ENCODE measurements at places on chromosomes 7 and 10.
A peak's percentile ranks its signal among the peaks of the same experiment; 100 is the strongest.

DNA sequence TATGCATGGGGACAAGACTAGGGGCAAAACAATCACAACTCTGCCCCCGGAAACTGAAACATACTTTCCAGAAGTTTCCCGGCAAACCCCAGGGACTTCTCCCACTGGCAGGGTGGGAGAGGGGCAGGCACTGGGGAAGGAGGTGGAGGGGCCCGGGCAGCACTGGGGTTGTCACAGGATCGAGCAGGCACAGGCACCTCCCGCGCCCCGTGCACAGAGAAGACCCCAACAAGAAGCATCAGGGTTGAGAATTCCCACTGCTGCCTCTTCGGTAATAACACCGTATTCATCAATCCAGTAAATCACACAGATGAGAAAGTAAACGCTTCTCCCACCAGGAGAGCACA is 490.5 kb downstream of the PTPRN2 start:
- DNase-seq: no peak

DNA sequence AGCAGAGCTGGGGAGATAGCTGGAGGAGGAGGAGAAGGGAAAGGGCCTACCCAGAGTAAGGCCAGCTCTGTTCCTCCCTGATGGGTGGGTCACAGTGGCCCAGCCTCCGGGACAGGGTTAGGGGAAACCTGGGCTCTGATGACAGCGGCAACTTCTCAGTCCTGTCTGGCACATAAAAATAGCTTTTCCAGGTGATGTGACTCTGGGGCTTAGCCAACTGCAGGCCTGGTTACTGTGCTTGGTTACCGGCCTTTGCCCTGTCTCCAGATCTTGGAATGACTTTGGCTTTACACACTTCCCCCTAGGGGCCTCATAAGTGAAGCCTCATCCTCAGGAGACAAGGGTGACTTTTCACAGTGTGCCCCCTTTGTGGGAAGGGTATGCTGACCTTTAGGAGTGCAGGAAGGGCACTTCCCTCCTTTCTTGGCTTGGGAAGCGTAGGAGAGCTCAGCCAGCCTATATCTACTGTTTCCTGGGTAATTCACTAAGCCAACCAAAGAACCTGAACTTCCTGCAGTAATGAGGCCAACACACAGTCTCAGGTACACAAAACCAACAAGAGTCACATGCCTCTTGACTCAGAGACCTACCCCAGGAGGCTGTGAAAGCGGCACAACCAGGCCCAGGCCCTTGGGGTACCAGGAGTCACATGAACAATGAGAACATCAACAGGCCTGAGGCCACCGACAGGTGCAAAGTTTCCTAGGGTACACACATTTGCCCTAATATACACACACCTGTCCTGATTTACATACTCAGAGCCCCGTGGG is 11.7 kb upstream of the HILPDA start:
- no peak for DNase-seq

DNA sequence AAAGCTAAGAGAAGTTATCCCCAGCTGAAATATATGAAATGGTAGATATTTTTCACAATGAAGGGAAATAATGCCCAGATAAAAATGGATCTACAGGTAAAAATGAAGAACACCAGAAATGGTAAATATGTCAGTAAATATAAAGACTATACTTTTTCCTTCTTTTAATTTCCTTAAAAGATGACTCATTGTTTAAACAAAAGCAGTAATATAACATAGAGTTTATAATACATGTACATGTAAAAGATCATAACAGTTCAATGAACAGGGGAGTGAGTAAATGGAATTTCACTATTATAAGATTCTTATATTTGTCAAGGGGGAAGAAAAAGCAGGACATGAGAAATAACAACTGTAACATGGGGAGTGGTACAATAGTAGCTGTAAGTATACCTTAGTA is 7.4 kb downstream of the POT1 start:
- DNase-seq: no peak

DNA sequence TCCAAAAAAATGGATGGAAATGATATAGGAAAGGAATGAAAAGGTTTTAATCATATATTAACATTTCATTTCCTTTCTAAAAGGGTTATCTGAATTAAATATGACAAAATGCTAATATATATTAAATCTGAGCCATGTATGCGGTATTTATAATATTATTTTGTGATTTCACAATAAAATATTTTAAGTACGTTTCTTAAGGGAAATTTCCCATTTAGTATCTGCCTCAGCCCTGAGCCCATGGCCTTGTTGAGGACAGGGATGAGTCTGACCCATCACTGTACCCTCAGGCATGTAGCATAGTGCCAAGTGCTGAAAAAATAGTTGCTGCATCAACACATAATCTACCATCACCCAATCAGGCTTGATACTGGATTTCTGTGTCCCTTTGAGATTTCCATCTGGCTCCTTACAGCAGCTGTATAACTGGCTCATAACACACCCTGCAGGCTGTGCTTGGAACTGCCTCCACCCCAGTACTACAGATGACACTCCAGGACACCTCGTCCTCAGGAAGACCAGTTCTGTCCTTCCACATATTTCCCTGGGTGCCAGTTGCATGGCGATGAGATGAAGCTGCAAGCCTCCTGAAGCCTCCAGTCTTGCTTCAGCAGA is 59.4 kb upstream of the ASAH2 start:
- peak; percentile 48 for DNase-seq

- no peak for DNase-seq
These were observed 139.0 kb downstream of the DOCK1 start for GRCh38 chr10:127044186-127044585.

DNA sequence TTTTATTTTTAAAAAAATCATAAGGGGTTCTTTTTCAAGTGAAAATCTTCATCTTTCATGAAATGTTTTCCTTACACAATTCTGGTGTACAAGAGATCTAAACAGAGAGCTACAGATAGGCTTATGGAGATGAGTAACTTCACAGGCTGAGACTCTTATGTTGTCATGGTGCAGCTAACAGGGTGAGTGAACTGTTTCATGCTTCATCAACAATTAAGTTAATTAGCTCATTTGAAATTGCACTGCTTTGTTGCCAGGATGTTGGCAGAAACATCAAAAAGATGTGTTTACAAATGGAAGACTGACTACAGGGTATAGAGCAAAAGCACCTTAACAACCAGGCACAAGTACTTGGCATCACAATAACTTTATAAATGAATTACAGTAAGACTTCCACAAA is 230.8 kb downstream of the FOXP2 start:
- DNase-seq: no peak

DNA sequence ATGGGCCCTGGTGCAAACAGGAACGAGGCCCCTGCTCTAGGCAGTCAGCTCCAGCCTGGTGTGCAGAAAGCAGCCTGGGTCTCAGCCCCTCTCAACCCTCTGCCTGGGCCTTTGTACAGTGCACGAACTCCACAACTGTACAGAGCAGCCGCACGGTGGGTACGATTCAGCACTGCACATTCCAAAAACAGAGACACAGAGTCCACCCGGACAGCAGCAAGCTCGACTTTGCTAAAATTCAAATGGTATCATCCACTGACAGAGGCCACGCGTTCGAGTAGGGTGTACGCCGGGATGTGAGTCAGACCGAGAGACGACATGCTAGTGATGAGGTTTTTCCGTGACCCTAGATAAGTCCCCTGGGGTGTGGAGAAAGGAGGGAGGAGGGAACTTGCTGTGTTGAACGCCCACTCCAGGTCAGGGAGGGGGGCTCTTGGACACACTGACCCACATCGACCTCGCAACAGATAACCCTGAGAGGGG is 65.6 kb upstream of the PDGFA start:
- DNase-seq: no peak

DNA sequence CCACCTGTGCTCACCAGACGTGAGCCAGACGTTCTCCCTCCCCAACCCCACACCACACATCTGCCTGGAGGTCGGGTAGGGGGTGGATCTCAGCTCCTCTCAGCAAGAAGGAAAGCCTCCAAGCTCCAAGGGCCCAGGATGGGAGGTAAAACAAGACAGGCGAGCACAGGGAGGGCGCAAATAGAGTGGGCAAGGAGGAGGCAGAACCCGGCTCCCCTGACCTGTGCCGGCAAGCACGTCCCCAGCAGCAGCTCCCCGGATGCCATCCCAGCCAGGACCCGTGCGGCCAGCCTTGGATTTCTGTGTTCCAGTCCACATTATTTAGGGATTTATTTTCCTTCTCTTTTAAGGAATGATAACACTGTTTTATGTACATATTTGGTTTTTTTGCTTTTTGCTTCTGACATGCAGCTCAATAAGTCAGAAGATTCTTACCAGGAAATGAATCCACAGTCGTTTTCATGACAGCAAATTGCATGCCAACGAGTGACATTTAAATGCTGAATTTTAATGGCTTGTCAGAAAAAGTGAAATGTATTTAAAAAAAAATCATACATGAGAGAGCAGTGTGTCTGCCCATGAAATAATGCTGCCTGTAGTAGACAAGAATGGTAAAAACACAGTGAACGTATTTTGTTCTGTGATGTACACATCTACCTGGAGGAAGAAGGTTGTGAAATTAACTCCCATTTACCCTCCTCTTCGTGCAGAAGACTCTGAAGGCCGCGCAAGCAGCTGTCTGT is 276.5 kb downstream of the PTPRN2 start:
- DNase-seq: no peak

- no peak for DNase-seq
These were observed 30.4 kb downstream of the PDLIM1 start for GRCh38 chr10:95260397-95260881.

DNA sequence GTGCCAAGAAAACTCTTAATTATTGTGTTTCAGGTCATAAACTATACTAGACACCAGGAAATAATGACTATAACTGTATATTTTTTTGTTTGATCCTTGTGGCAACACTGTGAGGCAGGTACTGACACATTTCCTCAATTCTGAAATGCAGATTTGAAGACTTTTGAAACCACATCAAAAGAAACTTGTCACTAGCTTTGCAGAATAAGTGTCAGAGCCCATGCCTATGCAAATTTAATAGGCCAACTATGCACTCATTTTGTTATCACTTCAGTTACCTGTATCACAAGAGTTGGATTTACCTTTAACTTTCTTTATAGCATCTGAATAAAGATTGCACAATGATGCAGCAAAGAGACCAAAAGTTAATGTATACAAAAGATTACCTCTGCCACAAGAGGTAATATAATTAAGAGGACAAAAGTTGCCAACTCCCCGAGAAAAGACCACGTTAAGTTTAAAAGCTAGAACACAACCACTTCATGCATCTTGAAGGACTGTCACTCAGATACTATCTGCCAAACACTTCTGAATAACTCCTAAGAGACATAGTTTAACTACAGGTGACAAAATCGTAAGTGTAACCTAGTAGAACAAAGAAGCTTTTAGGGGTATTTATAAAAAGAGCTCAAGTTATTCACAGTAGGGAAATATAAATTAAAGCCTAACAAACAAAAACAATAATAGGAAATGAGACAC is 80.5 kb downstream of the ELAPOR2 start:
- no peak for DNase-seq

DNA sequence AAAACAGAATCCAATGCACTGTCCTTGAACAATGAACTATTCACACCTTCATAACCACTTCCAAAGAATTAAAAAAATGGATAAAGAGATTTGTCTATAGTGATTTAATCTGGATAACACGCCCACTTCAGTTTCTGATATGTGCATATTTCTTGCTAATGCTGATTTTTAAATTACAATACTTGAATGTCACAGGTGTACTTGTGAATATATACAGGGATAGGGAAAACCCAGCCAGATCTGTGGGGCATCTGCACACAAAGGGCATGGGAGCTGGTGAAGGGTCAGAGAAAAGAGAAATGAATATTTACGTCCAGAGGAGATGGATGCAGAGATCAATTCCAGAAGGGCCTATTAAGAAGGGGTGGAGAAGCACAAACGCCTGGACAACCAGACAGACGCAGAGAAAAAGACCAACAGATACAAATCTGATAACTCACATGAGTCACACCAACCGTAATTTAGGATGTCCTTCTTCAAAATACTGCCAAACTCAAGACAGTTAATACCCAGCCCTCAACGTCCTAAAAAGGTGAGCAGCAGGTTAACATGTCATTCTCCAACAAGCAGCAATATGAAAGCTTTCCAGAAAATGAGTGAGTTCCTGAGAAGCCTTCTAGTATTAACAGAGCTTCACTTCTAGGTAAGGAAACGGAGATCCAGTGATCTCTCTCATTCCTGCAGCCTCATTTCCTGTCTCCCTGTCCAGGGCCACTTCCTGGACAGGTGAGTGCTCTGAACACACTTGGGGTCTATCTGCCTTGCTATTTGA is 41.9 kb downstream of the PIP4K2A start:
- DNase-seq: no peak

- no peak for DNase-seq
These were observed 42.8 kb upstream of the CREB5 start for GRCh38 chr7:28369523-28369922.

DNA sequence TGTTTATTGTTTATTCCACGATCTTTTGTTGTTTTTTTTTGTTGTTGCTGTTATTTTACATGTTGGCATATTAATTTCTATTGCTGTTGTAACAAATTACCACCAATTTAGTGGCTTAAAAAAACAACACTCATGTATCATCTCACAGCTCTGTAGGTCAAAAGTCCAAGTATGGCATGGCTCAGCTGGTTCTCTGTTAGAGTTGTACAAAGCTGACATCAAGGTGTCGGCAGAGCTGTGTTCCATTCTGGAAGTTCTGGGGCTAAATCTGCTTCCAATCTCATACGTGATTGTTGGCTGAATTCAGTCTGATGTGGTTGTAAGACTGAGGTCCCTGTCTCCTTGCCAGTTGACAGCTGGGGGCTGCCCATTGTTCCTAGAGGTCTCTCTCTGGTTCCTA is 60.2 kb upstream of the FAM133B start:
- no peak for DNase-seq

DNA sequence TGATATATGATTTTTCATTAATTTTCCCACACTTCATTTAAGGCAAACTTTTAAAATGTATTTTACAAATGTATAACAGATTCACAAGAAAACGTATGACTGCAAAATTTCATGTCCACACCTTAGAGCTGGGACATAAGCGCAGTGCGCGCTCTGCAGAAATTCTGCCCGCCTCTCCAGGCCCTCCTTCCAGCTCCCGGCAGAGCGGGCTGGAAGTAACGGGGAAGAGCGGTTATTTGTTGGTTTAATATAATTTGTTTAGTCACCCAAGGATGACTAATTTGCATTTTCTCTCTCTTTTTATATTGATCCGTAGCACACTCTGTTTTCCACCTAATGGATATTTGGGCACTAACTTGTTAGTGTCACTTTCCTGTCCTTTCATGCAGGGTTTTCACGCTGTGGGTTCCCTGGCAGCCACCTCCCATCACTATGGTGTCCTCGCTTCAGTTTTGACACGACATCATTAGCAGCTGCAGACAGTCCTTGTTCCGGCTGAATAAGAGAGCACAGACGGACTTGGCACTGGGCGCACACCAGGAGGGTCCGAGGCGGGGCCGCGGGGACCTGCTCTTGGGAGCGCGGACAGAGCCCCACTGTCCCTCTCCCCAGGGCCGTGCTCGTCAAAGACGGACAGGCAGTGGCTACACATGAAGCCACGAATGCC is 129.2 kb upstream of the SEC61G start:
- DNase-seq: no peak

DNA sequence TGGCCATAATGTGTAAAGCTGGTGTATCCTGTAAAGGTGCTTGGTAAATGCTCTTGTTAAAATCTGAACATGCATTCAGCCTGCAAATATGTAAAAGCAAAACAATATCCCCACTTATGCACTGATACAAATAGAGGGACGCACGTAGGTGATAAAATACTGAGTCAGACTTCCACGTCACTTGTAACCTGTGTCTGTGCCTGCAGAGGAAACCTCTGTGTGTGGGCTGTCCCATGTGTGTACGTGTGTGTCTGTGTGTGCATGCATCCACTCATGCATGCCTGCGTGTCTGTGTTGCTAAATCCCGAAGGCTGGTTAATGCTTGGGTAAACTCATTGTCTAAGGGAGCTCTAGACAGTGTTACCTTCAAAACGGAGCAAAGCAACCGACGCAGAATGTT is 68.9 kb downstream of the KLF6 start:
- DNase-seq: no peak
